Stimulated activated CD4-positive, alpha-beta T cell treated with anti-CD3 and anti-CD28 coated beads, Interleukin-4, amount 100 ng/mL, for 24 hours (primary cell): ENCODE measurements at places on chromosomes 11 and 22.
A peak's percentile ranks its signal among the peaks of the same experiment; 100 is the strongest.

DNA sequence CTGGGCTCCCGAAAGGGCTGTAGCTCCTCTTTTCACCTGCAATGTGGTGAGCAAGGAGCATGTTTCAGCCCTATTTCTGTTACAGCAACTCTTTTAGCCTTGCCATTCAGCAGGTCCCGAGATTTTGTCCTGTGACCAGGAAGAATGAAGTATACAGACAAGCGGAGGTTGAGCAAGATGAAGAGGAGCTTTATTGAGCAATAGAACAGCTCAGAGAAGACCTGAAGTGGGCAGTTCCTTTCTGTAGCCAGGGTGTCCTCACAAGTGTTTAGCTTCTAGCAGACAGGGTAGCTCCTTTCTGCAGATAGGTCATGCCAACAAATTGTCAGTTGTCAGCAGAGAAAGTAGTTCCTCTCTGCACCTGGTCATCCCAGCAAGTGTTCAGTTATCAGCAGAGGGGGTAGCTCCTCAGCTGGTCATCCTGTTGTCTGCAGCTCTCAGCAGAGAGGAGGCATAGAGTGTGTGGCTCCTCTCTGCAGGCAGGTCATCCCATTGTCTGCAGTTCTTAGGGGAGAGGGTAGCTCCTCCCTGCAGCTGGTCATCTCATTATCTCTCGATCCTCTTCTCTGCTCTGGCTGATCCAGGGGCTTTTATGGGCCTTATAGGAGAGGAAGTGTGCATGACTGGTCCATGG is 5.4 kb upstream of the OR56A4 start:
- no peak for DNase-seq

- DNase-seq: no peak
These were observed 650.8 kb upstream of the KIRREL3 start for GRCh38 chr11:127651175-127651887.

- no peak for DNase-seq
These were observed 440.5 kb downstream of the MIAT start for GRCh38 chr22:27097933-27098332.

GRCh38 chr22:38949889-38950405 is 7.5 kb upstream of the APOBEC3A start:
- no peak for DNase-seq

GRCh38 chr11:87324817-87325489 is 287.2 kb downstream of the TMEM135 start:
- DNase-seq: no peak

GRCh38 chr11:134947556-134947955 is 535.5 kb upstream of the B3GAT1 start:
- DNase-seq: no peak

- no peak for DNase-seq
These were observed 258.3 kb downstream of the LRRC4C start for GRCh38 chr11:41201156-41201555.

- no peak for DNase-seq
These were observed 8.4 kb downstream of the OLFML1 start for GRCh38 chr11:7493670-7494069.

DNA sequence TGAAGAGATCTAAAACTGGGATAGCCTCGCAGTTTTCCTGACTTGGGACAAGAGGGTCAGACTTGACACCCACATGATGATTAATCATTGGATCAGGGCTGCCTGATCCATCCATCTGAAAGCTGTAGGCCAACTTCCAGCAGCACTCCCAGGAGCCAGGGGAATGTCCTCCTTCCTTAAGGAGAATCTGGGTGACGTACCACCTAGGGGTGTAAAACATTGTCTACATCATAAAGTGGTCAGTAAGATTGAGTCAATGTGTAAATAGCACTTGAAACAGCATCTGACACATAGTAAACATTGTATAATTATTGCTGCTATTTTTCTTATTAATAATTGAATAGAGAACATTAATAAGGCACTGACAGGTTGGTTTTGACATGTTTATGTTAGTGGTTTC is 392.8 kb downstream of the JRKL start:
- no peak for DNase-seq

DNA sequence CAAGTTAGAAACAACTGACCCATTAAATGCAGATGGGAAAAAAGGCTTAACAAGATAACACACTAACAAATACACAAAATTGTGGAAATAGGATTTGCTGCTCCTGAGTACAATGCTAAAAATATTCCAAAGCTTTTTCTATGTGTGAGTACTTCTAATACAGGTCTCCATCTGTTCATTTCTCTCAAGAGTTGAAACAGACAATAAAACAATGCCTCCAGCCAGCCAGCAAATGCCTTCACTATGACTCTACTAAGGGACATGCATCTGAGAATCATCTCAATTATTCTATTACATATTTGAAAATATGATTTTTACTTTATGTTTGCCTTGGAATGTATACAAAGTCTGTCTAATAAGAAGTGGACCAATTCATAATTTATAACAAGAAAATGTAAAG is 119.0 kb downstream of the CADM1 start:
- DNase-seq: no peak

- no peak for DNase-seq
These were observed 23.2 kb upstream of the NRGN start for GRCh38 chr11:124716591-124716990.

GRCh38 chr22:30884211-30885000 is 84.2 kb downstream of the MORC2 start:
- no peak for DNase-seq

DNA sequence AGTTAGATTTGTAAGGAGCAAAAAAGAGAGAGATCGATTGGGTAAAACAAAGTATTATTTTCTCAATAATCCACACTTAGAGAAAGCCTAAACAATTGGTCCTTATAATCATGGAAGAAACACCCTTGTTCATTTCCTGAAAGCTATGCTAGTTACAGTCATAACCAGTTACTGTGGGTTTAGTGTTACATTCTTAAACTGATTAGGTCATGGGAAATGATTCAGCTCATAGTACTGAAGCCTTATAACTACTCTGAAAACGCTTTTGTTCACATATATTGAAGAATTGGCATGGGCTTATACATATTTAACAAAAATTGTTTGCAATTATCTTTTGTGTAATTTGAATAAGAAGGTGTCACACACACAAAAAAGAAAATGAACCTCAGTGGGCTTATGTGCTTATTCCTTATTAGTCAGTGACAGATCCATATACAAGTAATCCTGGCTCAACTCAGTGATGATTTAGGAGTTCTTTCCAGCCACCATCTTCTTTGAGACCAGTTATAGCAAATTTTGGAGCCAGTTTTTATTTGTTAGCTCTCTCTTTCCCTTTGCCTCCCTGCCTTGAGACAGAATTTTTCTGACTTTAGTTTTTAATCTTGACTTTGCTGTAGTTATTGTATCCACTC is 198.5 kb upstream of the CTSC start:
- DNase-seq: no peak

- no peak for DNase-seq
These were observed 6.5 kb downstream of the HBG1 start for GRCh38 chr11:5242933-5243815.

DNA sequence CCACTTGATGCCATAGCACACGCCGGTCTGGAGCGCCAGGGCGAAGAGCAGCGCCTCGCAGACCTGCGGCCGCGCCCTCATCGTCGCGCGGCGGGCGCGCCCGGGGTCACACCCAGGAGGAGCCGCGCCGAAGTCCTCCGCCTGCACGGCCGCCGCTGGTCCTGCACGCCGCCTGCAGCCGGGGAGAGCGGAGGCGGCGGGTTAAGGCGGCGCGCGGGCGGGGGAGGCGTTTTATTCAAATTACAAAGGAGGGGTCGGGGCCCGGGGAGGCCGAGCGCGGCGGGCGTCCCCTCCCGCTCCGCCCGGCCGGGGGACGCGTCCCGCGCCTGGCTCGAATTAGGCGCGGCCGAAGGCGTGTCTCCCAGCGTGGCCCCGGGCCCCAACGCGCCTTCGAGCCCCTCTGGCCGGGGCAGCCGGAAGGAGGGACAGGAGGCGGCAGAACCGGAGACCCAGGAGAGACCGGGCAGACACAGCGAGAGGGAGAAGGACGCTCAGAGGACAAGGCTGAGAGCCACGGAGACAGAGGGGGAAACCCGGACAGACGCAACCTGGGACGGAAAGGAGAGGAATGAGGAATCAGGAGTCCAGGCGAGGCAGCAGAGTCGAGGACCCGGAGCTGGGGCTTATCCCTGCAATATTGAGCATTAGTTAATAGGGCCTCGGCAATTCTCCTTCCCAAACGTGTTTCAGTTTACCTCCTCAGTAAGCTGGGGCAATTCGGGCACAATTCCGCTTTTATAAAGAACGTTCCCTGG is at the start of gene WNT11:
Gene WNT11 (minus strand): TSS at position 176 of the 755 bp plus-strand sequence. CDS start 95 bp downstream, at position 81.
- no peak for DNase-seq

DNA sequence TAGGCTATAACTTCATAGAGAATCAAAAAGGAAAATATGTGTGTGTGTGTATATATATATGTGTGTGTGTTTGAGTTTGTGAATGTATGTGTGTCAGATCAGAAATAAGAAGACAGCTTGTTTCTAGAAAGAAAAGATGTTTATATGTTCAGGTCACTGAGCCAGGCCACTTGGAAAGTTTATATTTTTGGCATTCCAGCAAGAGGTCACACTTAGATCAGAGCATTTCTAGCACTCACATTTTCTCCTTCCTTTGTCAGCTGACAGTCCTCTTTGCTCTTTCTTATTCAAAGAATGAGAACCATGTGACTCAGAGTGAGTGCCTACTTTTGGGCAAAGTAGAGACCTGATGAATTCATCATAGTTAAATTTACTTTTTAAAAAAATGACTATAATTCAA is 22.9 kb downstream of the RAB38 start:
- no peak for DNase-seq

- no peak for DNase-seq
These were observed 46.9 kb downstream of the TBC1D22A start for GRCh38 chr22:46809153-46809885.

DNA sequence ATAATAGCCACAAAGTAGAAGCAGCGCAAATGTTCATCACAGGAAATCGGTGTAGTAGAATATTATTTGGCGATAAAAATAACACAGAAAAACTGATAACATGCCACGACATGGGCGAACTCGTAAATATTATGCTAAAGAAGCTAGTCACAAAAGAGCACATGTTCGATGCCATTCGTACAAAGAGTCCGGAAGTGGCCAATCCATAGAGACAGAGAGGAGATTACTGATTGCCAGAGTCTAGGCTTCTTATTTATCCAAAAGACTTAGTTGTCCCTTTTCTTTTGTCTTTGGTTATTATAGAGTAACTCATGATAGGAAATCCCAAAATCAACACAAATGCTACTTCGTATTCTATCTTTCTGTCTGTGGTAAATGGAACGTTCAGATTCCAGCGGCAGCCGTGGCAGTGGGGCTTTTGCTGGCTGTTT is 56.5 kb downstream of the MED15 start:
- no peak for DNase-seq

GRCh38 chr11:36363361-36364268 is 67.5 kb downstream of the PRR5L start:
- no peak for DNase-seq

GRCh38 chr11:90722552-90723190 is 499.8 kb upstream of the CHORDC1 start:
- no peak for DNase-seq

GRCh38 chr11:118046051-118046963 is 30.6 kb upstream of the TMPRSS4 start:
- peak; percentile 36 for DNase-seq

GRCh38 chr11:76524919-76525318 is 80.1 kb downstream of the EMSY start:
- DNase-seq: no peak

GRCh38 chr11:107224836-107225235 is 206.6 kb upstream of the GUCY1A2 start:
- DNase-seq: no peak
